T-helper 1 cell treated with Interleukin-12 subunit alpha and Interleukin-12 subunit beta and Interleukin-4 antibody, amounts not matched to agents 30 ng/mL and 1 ng/mL, for 36 hours (primary cell): ENCODE measurements at places on chromosomes 4 and X. TPM values are rescaled to one million over a fixed set of nuclear protein-coding genes. Genes with fewer than 3 reads are reported as not detected.

The TRIM60 gene
- total RNA-seq, result not detected in 2 replicates

The L1CAM gene
- total RNA-seq, result 8.0 and 9.7 TPM in 2 replicates

The TBC1D9 gene
- total RNA-seq, result 0.02 TPM in 1 of 2 replicates, not detected in the other

The PITX2 gene
- total RNA-seq, result not detected in 2 replicates

The GAGE12H gene
- total RNA-seq, result not detected in 2 replicates
